Activated naive CD8-positive, alpha-beta T cell treated with anti-CD3 and anti-CD28 coated beads, Interleukin-2, amount 50 U/mL, for 24 hours (primary cell): ENCODE measurements at places on chromosomes 6 and 20.

- no peak overlapping the region for H3K27ac ChIP-seq
- peak; percentile 84 for DNase-seq
- peaks cover 65% of the 10 kb centered on the region for H3K4me1 ChIP-seq
- H3K27me3 ChIP-seq = peaks cover 2% of the 10 kb centered on the region
Observed at GRCh38 chr20:64038565-64039292, 2.7 kb downstream of the C20orf204 start.

DNA sequence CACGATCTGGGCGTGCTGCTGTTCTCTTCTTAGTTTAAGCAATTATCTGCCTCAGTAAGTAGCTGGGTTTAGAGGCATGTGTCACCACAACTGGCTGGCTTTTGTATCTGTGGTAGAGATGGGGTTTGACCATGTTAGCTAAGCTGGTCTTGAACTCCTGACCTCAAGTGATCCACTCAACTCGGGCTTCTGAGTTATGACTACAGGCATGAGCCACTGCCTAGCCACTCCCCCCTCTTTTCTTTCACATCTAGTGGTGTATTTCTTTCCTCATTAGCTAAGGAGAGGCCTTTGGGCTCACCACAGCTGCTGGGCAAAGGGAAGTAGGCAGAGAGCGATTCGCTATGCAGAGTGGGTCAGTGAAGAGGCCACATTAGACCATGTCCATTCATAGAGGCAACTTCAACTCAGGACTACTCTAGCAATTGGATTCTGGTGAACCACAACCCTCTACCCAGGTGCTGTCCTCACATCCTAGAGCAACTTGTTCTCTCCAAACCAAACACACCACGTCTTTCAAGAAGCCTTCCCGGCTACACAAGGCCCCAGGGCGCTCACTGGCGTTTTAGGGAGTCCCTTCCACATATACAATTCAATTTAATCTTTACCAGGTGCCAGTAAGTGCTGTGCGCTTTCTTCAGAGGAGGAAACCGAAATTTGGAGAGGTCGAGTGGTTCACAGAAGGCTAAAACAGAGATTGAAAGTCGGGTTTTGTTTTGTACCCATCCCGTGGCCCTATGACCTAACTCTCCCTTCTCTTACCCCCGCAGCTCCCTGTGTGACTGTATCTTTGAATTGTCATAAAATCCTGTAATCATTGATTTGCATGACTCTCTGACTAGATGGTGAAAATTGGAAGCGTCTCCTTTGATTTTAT, 26.5 kb upstream of the GFOD1 start:
- no peaks in the 10 kb centered on the region for H3K36me3 ChIP-seq
- H3K4me3 ChIP-seq = no peak overlapping the region
- H3K27me3 ChIP-seq = no peaks in the 10 kb centered on the region
- H3K27ac ChIP-seq = no peak overlapping the region
- no peak for DNase-seq

DNA sequence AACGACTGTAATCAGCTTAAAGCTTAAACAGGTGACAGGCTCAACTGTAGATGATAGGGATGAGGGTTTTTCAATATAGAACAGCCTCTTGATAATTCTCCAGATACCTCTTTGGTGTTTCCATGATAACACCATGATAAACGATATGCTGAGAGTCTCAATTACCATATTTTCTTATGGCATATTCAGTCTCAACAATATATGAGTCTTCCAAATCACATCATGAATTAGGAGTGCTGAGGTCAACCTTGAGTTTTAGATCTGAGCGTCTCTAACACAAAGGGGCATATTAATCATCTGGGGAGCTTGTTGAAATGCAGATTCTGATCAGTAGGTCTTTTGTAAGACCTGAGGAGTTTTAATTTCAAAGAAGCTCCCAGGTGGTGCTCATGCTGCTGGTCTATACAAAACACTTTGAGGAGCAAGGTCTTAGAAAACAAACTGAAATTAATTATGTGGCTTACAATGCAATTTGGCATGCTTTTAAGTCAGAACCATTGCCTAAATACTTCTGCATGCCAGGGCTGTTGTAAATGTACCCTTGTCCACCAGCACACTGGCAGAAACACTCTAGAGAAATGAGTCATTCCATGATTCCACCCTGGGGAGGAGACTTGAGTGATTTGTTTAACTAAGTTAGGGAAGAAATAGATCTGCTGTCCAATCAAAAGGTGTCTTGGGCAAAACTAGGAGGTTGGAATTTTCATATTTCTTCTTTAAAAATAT, 49.6 kb downstream of the PTCHD4 start:
- no peak overlapping the region for H3K4me3 ChIP-seq
- no peaks in the 10 kb centered on the region for H3K4me1 ChIP-seq
- no peaks in the 10 kb centered on the region for H3K36me3 ChIP-seq
- no peak for DNase-seq
- H3K27me3 ChIP-seq = peaks cover 5% of the 10 kb centered on the region

DNA sequence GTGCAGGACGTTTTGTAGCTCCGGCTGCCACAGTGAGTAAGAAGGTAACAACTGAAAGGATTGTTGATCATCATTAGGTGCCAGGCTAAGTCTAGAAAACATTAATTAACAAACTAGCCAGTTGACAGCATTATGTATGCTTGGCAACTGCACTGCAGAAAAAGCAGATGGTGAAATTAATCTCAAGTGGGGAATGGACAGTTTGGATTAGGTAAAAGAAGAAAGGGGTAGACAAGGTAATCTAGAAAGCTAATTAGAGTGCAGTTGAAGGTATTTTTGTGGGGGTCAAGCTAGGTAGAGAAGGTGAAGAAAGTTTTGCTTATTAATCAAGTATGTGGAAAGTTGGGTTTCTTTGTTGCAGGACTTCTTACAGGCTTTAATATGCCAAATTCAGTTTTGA, 69.7 kb upstream of the HINT3 start:
- no peak overlapping the region for H3K27ac ChIP-seq
- peaks cover 34% of the 10 kb centered on the region for H3K36me3 ChIP-seq
- no peaks in the 10 kb centered on the region for H3K27me3 ChIP-seq

- peak; percentile 53 for DNase-seq
- H3K36me3 ChIP-seq = peaks cover 8% of the 10 kb centered on the region
- H3K4me3 ChIP-seq = peak overlapping the region; percentile 87
- peaks cover 29% of the 10 kb centered on the region for H3K4me1 ChIP-seq
- no peaks in the 10 kb centered on the region for H3K27me3 ChIP-seq
- H3K27ac ChIP-seq = no peak overlapping the region
Observed at GRCh38 chr20:32484225-32484957, 100.7 kb downstream of the NOL4L start.

DNA sequence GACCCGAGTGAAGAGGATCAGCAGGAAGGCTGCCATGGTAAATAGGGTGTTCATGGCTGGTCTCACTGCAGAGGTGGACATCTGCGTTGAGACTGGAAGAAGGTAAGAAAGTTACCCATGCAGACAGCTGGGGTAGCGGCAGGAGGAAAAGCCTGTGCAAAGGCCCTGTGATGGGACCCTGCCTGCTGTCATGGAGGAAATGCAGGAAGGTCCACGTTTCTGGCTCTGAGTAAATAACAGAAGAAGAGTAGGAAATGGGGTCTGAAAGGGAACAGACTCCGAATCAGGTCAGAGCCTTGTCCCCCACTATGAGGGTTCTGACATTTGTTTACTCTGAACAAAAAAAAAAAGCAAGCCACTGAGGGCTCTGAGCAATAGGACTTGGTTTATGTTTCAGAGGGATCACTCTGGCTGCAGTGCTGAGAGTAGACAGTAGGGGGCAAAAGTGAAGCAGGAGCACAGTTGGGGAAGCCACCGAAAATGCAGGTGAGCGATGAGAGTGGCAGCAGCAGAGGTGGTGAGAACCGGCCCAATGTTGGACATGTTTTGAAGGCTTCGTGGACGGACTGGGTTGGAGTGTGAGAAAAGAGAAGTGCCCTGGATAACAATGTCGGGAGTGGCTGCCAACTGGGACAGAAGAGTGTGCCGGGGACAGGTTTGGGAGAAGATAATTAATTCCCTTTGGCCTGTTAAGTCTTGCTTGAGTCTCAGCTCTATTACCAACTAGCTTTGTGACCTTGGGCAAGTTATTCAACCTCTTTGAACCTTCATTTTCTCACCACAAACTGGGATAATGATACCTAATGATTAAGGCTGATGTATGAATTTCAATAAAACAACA, 57.9 kb upstream of the MAP7 start:
- H3K4me3 ChIP-seq = no peak overlapping the region
- peaks cover 17% of the 10 kb centered on the region for H3K4me1 ChIP-seq
- H3K27me3 ChIP-seq = no peaks in the 10 kb centered on the region
- peak; percentile 85 for DNase-seq
- no peak overlapping the region for H3K27ac ChIP-seq
- H3K36me3 ChIP-seq = peaks cover 13% of the 10 kb centered on the region

- H3K36me3 ChIP-seq = peaks cover 37% of the 10 kb centered on the region
- DNase-seq = no peak
- peaks cover 16% of the 10 kb centered on the region for H3K4me1 ChIP-seq
- H3K4me3 ChIP-seq = no peak overlapping the region
- H3K27me3 ChIP-seq = no peaks in the 10 kb centered on the region
- H3K27ac ChIP-seq = no peak overlapping the region
Observed at GRCh38 chr6:21200134-21200870, 393.2 kb upstream of the SOX4 start.

DNA sequence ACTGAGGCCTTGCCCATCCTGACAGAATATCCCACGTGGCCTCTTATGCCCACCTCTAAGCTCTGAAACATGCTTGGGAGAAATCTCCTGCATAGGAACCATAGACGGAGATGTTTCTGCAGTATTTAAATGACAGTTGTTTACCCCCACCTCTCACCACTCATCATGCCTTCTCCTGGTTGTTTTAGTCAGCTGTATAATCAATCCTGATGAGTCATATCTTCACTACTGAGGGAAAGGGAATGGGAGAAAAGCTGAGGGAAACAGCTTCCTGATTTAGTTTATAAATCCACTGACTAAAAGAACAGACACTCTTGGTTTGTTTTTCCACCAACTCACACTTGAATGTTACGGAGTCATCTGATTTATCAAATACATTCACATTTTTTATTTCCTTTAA, 113.2 kb upstream of the TENT5A start:
- H3K36me3 ChIP-seq = no peaks in the 10 kb centered on the region
- no peak overlapping the region for H3K4me3 ChIP-seq
- H3K27me3 ChIP-seq = no peaks in the 10 kb centered on the region
- H3K4me1 ChIP-seq = no peaks in the 10 kb centered on the region

GRCh38 chr6:33144373-33144772, 47.9 kb downstream of the COL11A2 start:
- no peak overlapping the region for H3K4me3 ChIP-seq
- no peaks in the 10 kb centered on the region for H3K36me3 ChIP-seq
- DNase-seq = no peak
- no peak overlapping the region for H3K27ac ChIP-seq
- H3K27me3 ChIP-seq = peaks cover 27% of the 10 kb centered on the region
- peaks cover 5% of the 10 kb centered on the region for H3K4me1 ChIP-seq

DNA sequence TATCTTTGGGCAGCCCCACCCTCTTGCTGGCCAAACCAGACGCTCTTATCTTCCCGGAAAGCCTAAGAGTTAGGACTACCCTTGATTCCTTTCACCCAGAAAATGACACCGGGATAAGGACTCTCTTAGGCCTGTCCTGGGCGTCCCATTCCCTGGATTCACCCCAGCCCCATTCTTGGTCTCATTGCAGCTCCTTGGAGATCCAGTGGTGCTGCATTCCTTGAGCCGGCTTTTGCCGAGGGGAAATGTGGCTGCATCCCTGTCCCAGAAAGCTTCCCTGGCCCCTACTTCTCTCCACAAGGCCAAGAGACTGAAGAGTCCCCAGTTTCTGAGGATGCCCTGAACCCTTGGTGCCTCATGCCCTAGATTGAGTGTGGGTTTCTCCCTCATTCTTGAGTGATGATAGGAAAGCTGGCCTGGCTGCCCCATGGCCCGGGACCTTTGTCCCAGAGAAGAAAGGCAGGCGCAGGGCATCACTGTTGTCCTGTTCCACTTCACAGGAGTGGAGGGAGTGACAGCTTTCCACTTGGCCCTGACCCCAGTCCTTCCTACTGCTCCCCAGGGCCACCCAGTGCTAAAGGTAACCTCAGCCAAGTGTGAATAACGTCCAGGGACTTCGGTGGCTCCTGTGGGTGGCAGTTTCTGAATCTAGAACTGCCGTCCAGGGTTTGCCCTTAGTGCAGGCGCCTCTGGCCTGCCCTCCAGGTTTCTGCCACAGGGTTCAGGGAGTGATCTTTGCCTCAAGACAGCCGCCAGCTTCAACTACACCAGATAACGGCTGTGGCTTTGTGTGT, 42.7 kb upstream of the MYL9 start:
- no peaks in the 10 kb centered on the region for H3K27me3 ChIP-seq
- no peak overlapping the region for H3K27ac ChIP-seq
- DNase-seq = no peak
- H3K4me3 ChIP-seq = no peak overlapping the region
- H3K36me3 ChIP-seq = peaks cover 7% of the 10 kb centered on the region
- H3K4me1 ChIP-seq = peaks cover 7% of the 10 kb centered on the region

GRCh38 chr6:43292341-43292740, 5.7 kb upstream of the SLC22A7 start:
- H3K4me1 ChIP-seq = no peaks in the 10 kb centered on the region
- no peak overlapping the region for H3K4me3 ChIP-seq
- no peak for DNase-seq
- peaks cover 4% of the 10 kb centered on the region for H3K27me3 ChIP-seq
